ENCODE measurements at places on chromosomes 2 and 18.

DNA sequence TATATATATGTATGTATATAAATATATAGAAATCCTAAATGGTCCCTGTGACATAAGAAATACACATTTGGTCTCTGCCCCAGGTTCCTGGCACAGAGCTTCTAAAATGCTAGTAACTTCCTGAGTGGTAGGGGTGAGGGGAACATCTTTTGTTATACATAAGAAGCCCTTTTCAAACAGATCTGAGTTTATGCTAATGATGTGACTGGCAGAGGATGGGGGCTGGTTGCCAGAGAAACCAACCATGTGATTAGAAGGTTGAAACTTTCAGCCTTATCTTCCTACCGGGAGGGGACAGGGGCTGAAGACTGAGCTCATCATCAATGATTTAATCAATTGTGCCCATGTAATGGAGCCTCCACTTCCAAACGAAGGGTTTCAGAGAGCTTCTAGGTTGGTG lies 16.3 kb downstream of the MFSD2B start:
- no peak for DNase-seq

DNA sequence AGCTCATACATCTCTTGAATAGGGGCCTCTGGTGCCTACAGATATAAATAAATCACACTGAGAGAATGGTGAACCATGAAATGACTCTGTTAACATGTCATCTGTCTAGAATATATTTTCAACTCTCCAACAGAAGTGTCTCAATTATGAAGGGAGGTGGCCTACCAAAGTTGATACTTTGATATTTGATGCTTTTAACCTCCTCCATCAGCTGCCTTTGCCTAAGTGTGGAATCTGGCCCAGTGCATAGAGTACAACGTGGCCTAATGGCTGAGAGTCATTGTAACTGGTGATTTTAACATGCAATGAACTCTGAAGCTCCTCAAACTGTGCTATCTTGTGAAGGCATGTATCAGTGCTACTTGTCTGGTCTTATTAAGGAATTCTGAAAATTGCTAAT lies 93.4 kb downstream of the MYO3B start:
- no peak for DNase-seq

DNA sequence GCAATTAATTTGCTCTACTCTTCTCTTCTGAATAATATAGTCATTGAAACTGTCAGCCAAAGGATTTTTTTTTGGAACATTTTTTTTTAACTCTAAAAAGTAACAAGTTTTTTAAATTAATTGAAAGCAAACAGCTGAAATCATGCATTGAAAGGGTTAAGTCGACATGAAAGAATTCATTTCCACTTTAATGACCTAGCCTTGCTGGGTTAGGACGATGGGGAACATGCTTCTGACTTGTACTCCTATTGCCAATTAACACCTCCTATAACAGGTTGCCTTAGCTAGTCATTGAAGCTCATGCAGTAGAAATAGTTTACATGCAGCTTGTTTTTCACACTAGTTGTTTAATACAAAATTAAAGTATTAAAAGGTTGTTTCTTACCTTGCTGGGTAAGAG lies 47.8 kb downstream of the PSMD14 start:
- DNase-seq, result no peak

DNA sequence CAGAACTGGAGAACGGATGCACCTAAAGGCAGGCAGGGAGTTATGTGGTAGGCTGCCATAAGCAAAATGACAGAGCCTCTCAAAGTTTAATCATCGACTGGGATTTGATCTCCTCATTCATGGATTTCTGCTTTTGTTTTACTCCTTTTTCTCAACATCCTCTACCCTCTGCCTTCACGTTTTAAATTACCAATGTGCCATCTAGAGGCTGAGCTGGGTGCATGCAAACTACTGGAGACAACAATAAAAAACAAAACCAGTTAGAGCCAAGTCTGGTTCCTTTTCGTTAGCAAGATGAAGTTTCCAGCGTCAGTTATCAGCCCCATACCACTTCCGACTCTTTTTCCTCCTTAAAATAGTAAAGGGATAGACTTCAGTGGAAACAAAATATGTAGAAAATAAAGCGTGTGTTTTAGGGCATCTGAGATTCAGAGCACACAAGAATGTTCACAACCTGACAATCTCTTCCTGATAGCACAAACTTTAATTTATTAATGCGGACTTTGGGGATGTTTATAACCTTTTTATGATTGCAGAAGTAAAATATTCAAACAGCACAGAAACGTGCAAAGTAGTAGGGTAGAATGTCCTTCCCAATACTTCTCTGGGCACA lies 117.0 kb downstream of the LAMA1 start:
- no peak for DNase-seq

DNA sequence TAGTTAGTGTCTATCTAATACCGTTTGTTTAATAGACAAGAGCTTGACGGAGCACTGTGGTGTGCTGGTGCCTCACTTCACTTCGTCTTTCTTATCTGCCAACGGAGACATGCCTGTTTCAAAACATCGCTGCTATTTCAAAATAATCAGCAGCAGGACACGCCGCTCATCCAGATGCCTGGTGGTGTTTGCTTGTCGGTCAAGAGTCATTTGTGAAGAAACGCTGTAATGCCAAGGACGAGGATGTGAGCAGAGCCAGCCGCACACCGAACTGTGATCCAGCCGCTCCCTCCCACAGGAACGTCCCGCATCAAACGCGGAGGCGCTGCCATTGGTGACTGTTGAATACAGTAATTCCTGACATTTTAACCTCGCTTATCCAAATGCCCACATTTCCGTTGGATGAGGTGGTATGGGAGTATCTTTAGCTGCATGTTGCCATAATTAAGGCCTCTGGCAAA lies 432.4 kb downstream of the FBXO15 start:
- DNase-seq, result no peak

DNA sequence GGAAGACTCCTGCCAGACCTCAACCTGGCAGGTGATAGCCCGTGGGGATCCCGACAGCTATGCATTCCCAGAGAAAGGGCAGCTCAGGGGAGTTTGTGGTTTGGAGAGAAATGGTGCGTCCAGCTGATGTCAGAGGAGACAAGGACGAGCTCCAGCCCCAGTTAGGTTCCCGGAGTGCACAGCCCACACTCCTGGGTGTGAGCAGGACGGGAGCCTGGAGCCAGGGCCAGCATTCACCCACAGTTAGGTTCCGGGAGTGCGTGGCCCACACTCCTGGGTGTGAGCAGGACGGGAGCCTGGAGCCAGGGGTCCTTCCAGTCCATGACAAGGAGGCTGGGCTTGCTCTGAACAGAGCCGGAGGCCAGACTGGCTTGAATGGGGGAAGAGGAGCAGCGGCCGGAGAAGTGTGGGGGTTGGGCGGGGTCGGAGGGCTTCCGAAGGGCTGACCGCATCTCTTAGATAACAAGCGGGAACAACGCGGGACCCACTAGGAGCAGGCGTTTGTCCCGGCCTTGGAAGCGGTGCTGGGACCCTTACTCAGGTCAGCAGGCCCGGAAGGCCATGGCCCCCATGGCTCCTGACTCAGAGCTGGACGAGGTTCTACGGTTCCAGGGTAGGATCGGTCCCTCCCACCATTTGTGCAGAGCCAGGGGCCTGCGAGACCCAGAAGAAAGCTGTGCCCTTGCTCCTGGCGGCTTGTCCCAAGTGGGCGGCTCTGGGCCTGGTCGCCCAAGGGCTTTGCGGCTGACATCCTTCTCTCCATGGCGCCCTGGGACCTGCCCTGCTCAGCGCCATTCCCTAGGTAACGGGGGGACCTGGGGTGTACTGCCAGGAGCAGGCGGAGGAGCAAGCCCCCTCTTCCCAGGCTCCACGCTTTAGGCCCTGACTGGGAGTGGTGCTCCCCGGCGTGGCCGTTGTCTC lies 185.6 kb downstream of the RTP5 start:
- DNase-seq, result no peak

- DNase-seq, result no peak
Measured at GRCh38 chr2:215352602-215353001, 40.7 kb downstream of the ATIC start.

DNA sequence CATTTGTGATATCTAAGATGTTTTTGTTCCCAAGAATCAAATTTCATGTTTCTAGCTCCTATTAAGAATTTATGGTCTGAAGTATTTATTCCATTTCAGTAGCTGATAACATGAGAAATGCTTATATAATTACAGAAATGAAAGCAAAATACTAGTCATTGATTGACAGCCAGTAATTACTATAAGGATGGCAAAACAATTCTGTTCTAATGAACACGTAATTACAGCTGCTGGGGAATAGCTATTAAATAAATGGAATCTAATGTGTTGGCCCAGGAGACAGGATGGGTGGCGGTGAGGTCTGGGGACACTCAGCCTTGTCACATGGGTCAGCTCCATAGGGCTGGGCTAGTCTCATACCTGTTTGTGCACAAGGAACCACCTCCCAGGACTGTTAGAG lies 263.5 kb downstream of the FHOD3 start:
- DNase-seq, result no peak

DNA sequence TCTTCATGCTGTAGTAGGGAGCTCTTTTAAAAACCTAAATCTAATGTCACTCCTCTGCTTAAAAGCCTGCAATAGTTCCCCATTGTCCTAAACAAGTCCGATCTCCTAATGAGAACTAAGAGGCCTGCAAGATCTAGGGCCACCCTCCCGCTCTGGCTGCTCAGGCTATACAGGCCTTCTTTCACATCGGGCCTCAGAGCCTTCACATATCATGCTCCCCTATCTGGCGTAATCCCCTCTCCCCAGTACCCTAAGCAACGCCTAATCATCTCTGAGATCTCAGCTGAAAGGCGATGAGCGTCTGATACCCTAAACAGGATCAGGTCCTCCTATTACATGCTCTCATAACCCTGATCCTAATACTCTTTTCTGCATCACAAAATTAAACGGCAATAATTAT lies 1.9 kb downstream of the MAP4K3 start:
- no peak for DNase-seq
